ENCODE measurements at places on chromosomes 4 and X.

DNA sequence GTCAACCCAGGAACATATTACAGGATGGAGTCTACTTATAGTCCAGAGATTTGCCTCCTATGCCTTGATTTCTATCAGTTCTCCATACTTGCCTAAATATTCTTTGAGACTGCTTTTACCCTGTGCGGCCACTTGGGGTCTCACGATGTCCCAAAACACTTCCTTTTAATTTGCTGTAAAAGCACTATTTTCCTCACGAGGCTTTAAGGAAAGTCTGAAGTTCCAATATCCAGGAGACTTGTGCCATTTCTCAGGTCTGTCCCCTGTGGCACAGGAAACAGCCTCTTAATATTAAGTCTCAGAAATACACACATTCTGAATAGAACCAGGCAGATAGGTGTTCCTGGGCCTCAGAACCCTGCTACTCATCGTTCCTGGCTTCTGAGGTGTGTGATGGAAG is 142.9 kb downstream of the TMEM164 start:
- DNase-seq, result no peak

GRCh38 chrX:22399437-22400192 is 126.9 kb downstream of the CBLL2 start:
- no peak for DNase-seq

- DNase-seq, result no peak
Measured at GRCh38 chr4:118939169-118939783, 50.6 kb downstream of the SYNPO2 start.

GRCh38 chr4:163331629-163332376 is 593 bp downstream of the NPY1R start:
- DNase-seq, result no peak

GRCh38 chr4:186852964-186853391 is 129.3 kb upstream of the FAT1 start:
- no peak for DNase-seq

GRCh38 chrX:133980406-133980805 is 5.0 kb downstream of the GPC3 start:
- no peak for DNase-seq

DNA sequence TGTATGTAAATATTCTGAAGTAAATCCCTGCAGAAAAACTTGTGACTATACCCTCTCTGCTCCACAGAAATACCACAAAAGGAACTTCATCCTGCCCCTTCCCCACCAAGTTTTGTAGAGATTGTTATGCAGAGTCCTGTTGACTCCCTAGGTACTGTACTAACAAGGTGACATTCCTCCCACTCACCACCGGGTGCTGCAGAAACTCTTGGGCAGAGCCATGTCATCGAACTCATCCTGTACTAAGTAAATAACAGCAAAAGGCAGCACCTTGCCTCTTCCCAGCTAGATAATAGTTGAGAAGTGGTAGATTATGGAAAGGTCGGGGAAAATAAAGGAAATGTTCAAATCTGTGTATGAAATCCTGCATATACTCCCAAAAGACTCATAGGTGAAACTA is 233.3 kb downstream of the STPG2 start:
- DNase-seq, result no peak
